AG08396 (cell line): ENCODE measurements at places on chromosomes 7 and 10.
A peak's percentile ranks its signal among the peaks of the same experiment; 100 is the strongest.

DNA sequence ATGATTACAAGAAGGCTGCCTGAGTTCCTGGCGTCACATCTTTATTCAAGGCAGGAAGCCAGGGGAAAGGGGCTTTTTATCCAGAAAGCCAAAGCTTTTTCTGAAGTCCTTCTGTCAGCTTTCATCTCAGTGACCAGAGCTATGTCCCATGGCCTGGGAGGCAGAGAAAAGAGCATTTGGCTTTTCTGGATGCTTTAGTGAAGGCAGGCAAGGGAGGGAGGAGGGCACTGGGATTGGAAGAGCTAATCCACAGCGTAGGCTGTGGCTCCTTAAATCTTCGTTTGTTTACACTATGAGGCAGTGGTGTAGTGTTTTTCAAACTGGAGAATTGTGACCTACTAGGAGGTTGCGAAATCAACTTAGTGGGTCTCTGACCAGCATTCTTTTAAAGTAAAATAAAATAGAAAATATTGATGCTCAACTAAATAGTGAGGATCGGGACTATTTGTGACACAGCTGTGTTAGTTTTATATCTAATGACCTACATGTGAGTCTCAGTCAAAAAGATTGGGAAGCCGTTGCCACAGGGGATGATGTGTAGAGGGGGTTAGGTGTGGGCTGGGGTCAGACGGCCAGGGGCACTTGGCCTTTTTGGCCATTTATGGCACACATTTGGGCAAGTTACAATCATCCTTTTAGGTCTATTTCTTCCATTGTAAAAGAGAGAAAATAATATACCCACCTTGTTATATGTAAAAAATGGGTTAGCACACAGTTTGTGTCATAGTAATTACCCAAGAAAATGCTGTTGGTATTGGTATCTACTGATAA, 14.1 kb downstream of the CRYGN start:
- DNase-seq: peak; percentile 71

GRCh38 chr7:111839261-111839660, 277.0 kb upstream of the IMMP2L start:
- no peak for DNase-seq

- no peak for DNase-seq
Observed at GRCh38 chr7:150465414-150465813, 15.0 kb downstream of the GIMAP8 start.

DNA sequence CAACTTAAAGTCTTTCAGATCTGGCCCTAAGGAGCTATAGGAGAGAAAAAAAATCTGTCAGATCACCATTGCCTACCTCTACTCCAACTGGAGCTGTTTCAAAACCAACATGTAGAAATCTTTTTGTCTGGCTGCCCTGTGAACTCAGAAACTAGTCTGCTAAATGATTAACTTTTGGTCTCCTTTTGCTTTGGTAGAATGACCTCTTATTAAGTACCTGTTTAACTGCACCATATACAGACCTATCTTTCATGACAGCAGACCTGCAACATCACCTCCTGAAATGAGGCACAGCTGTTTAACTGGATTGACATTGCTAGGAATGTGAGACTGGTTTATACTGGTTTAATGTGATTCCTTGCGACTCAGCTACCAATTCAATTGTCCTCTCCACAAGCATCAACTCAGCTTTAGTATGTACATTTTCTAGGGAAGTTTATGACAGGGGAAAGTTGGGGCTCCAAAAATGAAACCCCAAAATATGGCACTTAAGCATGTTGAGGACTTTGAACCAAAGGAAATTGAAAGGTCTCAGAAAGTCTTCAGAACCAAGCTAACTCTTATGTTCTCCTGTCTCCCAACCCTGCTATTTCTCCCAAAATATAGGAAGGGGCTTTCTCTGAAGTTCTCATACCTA, 1.8 kb downstream of the CYP3A43 start:
- DNase-seq: no peak

- peak; percentile 89 for DNase-seq
Observed at GRCh38 chr7:101681170-101682007, 52.3 kb upstream of the MYL10 start.

- peak; percentile 25 for DNase-seq
Observed at GRCh38 chr10:62437696-62438095, 63.5 kb downstream of the ZNF365 start.

DNA sequence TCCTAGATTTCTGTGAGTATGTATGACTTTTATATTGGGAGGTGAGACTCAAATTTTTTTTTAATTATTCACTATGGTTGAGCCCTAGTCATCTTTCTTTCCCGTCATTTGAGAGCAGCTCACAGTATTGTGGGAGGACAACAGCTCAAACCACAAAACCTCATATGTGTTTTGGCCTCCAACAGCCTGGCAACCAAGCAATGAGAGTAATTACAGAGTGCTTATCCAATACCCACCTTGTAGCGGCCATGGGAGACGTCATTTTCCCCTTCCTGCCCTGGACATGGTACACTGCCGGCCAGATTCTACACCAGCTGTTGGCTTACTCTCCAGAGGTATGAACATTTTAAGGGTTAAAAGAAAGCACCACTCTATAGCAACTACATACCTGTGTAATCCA, 49.1 kb downstream of the DOCK4 start:
- DNase-seq: peak; percentile 24

DNA sequence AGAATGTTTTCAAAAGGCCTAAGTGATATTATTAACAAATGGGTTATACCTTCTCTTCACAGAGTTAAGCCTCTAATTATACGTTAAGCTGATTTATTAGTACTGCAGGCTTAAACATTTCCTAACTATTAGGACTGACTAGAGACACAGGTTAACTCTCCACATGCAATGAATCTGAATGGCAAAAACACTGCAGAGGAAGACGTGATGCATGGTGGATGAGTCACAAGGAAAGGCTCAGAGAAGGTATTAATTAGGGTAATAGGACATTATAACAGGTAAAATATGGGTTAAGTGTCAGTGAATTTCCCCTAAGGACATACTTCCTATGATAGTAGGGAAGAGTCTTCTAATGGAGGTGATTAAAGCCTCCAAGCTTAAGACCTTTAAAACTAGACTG, 24.7 kb upstream of the SEM1 start:
- no peak for DNase-seq

DNA sequence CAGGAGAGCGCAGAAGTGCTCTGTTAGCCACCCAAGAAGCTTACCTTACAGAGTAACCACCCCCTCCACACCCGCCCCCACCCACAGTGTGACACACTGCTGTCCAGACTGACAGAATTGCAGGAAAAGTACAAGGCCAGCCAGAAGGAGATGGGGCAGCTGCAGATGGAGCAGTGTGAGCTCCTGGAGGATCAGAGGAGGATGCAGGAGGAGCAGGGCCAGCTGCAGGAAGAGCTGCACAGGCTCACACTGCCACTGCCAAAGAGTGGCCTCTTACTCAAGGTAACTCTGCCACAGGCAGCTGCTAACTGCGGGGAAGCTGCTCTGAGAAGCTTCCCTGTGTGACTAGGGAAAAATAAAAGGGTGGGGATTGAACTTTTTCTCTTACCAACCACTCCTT, 17.6 kb downstream of the CCDC136 start:
- no peak for DNase-seq

- peak; percentile 94 for DNase-seq
Observed at GRCh38 chr10:71713135-71714030, 6.2 kb downstream of the C10orf105 start.

DNA sequence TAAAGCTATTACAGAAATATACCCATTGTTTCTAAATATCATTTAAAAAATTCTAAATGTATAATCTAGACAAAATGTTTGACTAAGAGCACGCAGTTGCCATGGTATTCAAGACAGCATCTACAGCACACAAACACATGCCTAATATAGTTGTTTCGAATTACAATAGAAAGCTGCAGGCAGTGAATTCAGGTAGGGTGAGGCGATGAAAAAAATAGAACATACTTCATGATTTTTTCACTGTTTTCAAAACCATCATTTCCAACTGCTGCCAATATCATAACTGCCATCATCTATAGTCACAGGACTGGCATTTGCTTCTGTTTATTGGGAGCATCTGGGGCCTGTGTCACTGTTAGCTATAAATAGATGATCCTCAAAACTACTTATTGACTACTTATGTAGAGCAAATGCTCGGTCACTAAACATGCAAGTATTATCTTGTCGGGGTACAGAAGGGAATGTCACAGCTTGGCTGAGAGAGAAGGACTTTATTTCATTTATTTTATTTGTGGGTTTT, 34.4 kb upstream of the OTUD1 start:
- no peak for DNase-seq
